Activated CD4-positive, alpha-beta T cell treated with anti-CD3 and anti-CD28 coated beads for 24 hours (primary cell): ENCODE measurements at places on chromosomes 5 and 9.

- no peak for DNase-seq
Measured at GRCh38 chr9:116298878-116299391, 145.3 kb downstream of the PAPPA start.

DNA sequence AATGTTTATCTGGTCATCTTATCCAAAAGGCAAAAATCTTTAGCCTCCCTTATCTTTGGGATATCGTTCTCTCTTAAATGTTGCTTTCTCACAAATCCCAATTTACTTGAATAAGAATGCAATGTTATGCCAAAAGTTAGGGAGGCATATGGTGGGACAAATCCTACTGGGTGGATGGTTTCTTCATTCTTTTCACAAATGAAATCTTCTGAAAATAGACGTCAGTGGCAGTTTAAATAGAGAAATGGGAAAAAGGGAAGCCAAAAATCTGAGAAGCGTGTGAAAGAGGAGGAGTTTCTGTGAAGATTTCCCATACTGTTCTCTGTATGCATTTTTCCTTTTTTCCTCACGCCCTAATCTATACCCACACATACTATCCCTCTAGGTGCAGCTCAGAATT, 2.5 kb upstream of the PCDHAC1 start:
- DNase-seq, result no peak

- DNase-seq, result no peak
Measured at GRCh38 chr5:125564317-125564975, 818.0 kb upstream of the ZNF608 start.

GRCh38 chr5:56055287-56055686, 60.5 kb upstream of the IL6ST start:
- no peak for DNase-seq

GRCh38 chr5:68557162-68557936, 341.8 kb downstream of the PIK3R1 start:
- DNase-seq, result no peak

GRCh38 chr5:122412966-122413365, 100.9 kb downstream of the SNCAIP start:
- no peak for DNase-seq

GRCh38 chr9:101625876-101626275, 31.1 kb upstream of the PPP3R2 start:
- no peak for DNase-seq

GRCh38 chr5:71757590-71758543, 38.8 kb downstream of the CARTPT start:
- DNase-seq, result no peak

DNA sequence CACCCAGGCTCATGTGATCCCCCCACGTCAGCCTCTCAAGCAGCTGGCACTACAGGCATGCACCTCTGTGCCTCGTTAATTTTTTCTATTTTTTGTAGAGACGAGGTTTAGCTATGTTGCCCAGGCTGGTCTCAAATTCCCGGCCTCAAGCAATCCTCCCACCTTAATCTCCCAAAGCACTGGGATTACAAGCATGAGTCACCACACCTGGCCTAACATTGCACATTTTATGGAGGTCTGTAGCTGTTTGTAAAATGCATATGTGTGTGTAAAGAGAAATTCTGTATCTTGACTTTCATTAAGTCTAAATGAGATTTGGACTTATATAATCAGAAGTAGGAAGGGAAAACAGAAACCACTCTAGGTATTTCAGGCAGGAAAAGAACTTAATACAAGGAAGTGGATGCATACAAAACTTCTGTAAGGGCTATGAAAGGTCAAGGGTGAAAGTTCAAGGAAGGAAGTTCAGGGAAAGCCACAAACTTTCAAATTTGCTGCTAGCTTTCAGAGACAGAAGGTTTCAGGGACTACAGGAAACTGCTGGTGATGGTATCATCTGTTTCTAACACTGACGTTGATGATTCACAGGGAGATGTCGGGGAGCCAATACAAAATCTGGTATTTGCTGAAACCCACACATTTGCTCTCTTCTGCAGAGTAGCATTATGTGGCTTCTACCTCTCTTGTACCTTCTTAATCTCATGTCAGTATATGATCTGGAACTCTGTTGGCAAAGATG, 209.4 kb downstream of the PIK3R1 start:
- no peak for DNase-seq

- DNase-seq, result no peak
Measured at GRCh38 chr5:2753452-2754420, 2.3 kb upstream of the IRX2 start.

DNA sequence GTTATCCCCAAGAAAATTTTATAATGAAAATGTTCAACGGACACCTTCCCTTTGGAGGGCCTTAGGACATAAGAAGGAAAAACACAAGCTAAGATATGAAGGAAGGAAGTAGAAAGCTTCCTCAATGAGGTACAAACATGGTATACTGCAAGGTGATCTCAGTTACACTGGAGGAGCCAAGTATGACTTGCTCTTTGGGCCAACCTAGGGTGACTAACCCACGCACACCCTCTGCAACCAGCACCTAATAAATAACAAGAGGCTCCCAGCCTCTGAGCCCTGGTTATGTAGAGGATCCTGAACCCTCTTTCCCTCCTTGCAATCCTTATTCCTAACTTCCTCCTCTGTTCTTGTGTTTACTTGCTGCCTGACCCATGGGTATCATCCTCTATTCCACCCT, 38.3 kb upstream of the KCNV2 start:
- DNase-seq, result no peak
